ENCODE measurements at places on chromosomes 5 and 9.

DNA sequence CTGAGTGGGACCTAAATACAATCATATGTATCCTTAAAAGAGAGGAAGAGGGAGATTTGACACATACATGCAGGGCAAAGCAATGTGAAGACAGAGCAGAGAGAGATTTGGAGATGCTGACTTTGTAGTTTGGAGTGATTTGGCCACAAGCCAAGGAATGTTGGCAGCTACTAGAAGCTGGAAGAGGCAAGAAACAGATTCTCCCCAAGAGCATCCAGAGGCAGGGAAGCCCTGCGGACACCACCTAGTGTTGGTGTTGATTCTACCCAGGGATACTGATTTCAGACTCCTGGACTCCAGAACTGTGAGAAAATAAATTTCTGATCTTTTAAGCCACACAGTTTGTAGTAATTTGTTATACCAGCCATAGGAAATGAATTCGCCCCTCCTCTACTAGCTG, 64.9 kb upstream of the OSMR start:
- no peak for DNase-seq

DNA sequence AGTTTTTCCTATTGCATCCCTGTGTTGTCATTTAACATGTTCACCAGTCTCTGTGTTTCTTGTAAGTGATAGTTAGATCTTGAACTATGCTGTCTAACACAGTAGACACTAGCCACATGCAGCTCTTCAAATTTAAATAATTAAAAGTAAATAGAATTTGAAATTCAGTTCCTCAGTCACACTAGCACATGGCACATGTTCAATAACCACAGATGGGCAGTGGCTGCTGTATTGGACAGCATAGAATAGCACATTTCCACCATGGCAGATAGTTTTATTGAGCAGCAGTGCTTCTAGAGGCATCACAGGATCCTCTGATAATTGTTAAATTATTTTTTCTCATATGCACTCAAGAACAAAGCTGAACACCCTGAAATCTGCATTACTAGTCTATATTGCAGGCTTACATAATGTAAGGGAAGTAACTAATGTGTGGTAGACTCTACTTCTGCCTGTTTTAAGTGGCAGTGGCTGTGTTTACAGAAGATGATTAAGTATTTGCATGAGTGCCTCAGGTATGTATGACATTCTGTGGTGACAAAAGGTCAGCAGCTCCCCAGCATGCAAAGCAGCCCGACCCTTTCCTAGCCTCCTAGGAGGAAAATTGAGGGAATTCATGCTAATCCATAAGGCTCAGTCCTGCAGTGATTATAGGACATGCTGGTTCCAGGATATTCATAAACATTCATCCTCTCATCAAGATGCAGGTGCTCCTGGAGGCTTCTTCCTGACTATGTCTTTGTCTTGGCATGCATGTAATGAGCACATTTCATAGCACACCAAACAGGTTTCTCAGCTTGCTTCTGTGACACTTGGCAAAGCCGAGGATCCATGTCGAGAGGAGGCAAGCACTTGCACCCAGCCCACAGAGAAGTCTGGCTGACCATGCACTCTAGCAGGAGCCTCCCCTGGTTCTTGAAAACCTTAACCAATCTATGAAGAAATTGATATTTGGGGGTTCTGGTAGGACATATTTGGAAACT, 45.5 kb downstream of the SH3RF2 start:
- no peak for DNase-seq

DNA sequence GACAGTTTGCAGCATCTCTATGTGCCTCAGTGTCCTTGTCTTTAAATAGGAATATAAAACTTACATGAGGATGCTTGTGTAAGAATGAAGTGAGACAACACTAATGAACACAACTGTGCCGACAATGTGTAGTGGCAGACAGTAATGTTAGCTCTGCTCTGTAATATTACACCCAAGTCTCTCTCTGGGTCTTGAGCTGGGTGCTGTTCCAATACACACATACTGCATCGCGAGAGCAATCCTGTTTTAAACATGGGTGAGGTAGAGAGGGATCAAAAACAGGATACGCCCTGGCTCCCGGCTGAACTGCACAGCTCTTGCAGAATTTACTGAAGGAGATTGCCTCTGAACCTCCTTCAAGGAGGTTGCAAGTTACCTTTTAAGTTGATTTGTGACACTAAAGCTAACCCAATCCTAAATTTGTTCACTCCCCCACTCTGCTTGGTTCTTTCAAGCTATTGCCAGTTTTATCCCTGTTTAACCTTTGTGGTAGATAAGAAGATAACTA, 155.2 kb upstream of the ISL1 start:
- DNase-seq, result no peak

DNA sequence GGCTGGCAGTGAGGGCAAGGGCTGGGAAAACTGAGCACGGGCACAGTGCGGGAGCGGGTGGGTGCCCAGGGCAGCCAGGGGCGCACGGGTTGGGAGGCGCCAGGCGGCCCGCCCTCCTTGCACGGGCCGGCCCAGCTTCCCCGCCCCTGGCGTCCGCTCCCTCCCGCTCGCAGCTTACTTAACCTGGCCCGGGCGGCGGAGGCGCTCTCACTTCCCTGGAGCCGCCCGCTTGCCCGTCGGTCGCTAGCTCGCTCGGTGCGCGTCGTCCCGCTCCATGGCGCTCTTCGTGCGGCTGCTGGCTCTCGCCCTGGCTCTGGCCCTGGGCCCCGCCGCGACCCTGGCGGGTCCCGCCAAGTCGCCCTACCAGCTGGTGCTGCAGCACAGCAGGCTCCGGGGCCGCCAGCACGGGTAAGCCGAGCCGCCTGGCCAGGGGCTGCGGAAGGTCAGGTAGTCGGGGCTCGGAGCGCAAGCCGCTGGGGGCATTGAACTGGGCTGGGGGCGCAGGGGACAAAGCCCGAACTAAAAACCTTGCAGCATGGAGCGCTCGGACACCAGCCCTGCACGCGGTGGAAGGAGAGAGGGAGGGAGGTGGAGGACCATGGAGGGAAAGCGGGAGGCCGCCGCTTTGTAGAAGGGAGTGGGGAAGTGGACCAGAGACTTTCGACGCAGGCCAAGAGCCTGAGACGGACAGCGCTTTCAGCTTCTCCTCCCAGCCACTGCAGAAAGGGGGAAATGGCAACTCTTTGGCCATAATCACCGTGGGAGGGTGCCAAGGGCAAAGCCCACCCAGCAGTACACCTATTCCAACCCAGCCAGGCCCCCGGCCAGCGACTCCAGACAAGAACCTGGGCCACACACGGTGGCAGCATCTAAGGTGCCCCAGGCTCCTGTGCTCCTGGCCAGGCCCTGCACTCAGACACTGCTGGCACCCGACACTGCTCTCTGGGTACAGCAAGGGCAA, at the start of gene TGFBI:
TSS of gene TGFBI (plus strand) at position 207 of the 961 bp plus-strand sequence. CDS start at position 275, 68 bp downstream.
- peak; percentile 73 for DNase-seq

- no peak for DNase-seq
Measured at GRCh38 chr5:95557841-95558240, 2.9 kb downstream of the ARSK start.

DNA sequence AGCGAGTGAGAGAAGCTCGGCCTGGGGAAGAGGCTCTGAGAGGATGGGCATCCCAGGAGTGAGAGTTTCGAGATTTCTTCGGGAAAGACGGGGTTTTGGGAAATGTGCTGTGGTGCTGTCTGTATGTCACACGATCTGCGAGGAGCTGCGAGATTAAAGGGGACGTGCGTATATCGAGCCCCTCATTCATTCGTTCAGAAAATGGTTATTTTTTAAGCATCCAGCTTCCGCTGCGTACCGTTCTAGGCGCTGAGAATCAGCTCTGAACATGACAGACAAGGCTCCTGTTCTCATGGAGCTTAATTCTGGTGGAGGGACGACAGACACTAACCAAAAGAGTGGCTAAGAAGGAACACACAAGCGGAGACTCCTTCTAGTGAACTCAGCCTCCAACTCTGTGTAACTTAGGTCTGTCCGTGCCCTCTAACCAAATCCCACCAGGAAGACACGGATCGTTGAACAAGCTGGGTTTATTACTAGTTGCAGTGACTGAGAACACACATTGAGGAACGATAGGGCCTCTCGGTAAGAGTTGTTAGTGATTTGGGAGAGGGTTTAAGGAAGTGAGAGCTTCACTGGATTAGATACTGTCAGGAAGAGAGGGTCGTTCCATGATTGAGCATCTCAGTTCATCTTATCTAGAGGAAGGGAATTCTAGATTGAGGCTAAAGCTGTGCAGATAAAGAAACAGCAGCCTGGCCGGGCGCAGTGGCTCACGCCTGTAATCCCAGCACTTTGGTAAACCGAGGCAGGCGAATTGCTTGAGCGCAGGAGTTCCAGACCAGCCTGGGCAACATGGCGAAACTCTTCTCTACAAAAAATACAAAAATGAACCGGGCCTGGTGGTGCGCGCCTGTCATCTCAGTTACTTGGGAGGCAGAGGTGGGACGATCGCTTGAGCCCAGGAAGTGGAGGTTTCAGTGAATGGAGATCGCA, 1.0 kb upstream of the FBXW11 start:
- no peak for DNase-seq

DNA sequence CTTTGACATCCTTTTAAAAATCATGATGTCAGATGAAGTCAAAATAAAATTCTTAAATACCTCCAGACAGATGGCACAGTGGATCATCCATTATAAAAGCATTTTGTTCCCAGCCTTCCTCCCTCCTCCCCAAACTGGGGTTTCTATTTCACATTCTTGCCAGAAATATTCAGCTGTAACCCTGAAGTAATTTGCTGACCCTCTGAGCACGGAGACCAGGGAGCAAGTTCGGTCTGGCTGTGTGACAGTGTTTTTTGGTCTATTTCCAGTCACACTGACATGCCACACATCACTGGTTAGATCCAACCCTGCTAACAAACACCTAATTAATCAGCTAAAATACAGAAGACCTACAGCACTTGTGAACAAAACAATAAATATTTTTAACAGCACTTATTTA, 126.2 kb upstream of the DMRT1 start:
- no peak for DNase-seq

DNA sequence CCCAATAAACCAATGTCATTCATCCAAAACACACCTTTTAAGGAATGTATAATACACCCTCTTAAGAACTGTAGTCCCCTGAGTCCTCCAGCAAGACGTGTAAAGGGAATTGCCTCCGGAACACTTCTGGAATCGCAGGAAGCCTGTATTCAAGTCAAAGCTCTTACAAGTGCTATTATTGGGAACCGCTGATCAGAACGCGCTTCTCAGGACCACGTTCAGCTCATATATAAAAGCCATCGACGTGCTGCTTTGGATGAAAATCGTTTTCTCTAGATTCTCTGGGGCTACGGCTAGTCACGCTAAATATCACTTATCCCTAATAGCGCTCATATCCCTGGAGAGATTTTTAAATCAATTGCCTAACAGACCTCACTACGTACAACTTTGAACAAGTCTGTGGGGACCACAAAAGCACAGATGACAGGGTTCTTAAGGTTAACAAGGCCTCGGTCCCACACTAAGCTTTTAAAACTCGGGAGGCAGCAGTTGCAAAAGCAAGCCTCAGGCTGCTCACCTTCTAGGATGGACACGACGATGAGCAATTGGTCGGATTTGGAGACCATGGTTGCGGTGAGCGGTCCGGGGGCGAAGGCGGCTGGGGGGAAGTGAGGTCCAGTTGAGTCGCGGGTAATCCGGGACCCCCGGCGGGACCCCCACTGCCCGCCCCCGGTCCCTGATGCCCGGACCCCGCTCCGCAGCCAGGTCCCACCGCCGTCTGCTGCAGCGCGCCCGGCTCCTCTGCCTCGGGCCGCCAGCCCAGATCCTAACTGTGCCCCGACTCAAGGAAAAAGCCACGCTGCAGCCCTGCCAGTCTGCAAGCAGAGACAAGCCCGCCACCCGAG, 548 bp downstream of the CEP120 start:
- no peak for DNase-seq

Measured in left lung (tissue), 14 donors.